ENCODE measurements at places on chromosomes 3 and 15. TPM values are rescaled to one million over a fixed set of nuclear protein-coding genes. Genes with fewer than 3 reads are reported as not detected.

The NTRK3 gene
- not detected for total RNA-seq

DNA sequence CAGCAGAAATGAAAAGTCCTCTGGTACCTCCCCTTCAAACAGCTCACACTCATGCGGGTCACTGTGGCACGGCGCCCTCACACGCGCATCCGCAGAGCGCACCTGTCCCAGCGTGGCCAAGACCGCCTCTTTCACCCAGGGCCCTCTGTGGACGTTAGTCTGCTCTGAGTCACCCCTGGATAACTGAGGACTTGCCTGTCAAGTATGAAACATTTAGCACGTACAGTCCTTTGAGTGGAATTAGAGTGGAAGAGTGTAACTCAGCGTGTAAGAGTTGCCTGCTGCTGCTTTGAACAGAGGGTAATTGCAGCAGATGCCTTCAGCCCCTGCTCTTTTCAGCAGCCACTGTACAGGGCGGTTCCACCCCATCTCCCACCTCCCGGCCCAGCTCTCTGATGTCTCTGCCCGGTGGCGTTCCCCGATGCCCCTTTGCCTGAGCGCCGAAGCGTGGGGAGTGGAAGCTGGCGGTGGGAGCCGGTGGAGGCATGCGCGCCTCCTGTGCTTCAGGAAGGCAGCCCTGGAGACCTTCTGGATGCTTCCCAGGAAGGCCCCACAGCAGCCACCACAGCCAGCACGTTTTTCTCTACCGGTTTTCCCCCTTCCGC, 23.0 kb downstream of the CPN2 start:
- no peaks in the 10 kb centered on the region for H3K36me3 ChIP-seq

GRCh38 chr15:77702211-77702957, 69.7 kb upstream of the LINGO1 start:
- DNase-seq: no peak
- H3K27me3 ChIP-seq: peaks cover 20% of the 10 kb centered on the region
- peaks cover 3% of the 10 kb centered on the region for H3K36me3 ChIP-seq
- no peak overlapping the region for H3K27ac ChIP-seq
- peaks cover 3% of the 10 kb centered on the region for H3K4me1 ChIP-seq

The ZFAND6 gene
- total RNA-seq: 85.5 TPM

The SLC7A14 gene
- total RNA-seq: not detected

DNA sequence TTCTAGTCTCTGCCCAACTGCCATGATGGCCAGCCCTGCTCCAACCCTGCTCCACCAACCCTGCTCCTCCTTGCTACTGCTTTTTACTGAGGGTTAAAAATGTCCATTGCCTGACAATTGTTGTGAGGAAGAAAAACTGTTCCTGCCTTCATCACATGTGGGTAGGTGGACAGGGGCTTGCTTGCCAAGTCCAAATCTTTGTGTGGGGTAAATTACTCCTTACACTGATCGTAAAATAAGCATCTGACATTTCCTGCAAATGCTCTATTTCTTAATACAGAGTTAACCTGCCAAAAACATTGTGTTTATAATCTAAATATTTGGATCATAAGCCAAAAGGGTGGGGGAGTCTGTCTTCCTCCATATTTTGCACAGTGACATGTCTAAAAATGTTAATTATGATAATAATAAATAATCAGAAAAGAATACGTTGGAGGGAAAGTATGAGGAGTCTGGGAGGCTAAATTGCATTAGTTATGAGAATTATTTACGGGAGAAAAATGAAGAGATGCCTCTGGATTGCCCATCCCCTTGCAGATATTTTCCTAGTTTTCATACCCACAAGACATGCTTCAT, 242.5 kb upstream of the TBL1XR1 start:
- no peaks in the 10 kb centered on the region for H3K27me3 ChIP-seq
- H3K36me3 ChIP-seq: no peaks in the 10 kb centered on the region
- DNase-seq: no peak
- H3K4me3 ChIP-seq: no peak overlapping the region
- no peak overlapping the region for H3K27ac ChIP-seq

DNA sequence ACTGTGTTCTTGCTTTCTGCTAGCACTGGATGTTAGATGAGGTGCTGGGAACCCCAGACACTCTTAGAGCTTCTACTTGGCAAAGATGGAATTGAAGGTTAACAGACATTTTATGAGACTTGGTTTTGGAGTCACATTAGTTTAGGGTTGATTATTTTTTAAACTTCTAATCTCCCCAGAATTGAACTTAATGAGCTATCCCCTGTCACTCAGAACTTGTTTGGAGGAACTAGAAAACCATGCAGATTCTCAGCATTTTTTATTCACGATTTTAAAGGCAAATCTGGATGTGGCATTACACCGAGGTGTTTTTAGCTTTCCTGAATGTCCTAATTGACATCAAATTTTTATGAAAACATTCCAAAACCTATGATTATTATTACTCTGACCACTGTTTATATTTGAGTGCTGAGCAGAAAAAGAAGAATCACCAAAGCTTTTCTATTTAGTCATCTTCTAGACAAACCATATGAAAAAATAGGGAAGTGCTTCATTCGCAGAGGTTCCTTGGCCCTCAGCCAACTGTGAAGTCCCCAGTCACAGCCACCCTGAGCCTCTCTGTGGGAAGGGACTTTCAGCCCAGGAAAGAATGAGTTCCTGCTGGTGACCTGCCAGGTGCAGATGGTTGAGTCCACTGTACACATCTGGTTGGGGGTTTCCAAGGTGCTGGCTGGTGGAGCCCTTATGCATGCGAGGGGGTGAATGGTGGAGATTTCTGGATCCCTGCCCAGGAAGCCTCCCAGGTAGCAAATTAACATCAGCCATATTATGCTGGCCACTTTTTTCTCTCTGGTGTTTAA, 196.0 kb upstream of the TOPAZ1 start:
- peaks cover 52% of the 10 kb centered on the region for H3K27me3 ChIP-seq
- H3K36me3 ChIP-seq: no peaks in the 10 kb centered on the region
- no peak overlapping the region for H3K27ac ChIP-seq
- no peak overlapping the region for H3K4me3 ChIP-seq
- no peak for DNase-seq

The ZNF501 gene
- total RNA-seq: 2.4 TPM

- H3K4me1 ChIP-seq: peaks cover 3% of the 10 kb centered on the region
- H3K36me3 ChIP-seq: peaks cover 3% of the 10 kb centered on the region
- H3K27me3 ChIP-seq: peaks cover 29% of the 10 kb centered on the region
- H3K4me3 ChIP-seq: no peak overlapping the region
Measured at GRCh38 chr3:137106612-137107240, 148.9 kb downstream of the IL20RB start.

The ARHGEF26 gene
- not detected for total RNA-seq

DNA sequence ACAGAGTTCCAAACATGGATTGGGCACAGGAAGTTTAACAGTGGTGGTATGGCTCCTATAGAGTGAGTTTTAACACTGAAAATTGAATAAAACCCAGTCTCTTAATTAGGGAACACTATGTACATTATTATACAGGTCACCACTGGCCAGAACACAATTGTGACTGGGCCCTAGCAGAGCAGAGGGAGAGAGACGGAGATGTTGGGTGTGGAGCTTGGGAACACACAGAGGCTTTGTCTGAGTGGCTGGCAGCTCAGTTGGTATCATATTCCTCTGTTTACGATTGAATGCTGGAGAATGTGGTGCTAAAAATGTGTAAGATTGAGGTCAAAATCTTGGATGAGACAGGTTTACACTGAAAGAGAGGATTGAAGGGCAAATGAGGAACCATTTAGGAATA, 6.8 kb upstream of the MOBP start:
- no peak for DNase-seq
- H3K4me3 ChIP-seq: no peak overlapping the region
- H3K27me3 ChIP-seq: peaks cover 43% of the 10 kb centered on the region
- no peaks in the 10 kb centered on the region for H3K4me1 ChIP-seq
- no peaks in the 10 kb centered on the region for H3K36me3 ChIP-seq

DNA sequence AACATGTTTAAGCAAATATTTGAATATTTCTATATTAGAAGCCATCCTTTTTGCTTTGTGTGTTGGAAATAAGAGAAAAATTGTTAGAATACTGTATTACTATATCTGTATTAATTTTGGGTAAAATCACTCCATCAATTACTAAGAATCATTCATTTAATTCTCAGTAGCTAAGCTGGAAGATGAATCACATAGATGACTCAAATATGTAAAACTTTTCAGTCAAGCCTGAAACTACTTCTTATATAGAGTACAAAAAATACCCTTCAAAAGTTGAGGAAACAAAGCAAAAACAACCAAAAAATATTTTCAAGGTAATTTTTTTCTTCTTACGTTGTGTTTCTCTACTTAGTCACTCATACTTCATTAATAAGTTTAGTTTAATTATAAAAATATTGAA, 205.7 kb upstream of the ROBO1 start:
- no peak overlapping the region for H3K27ac ChIP-seq
- H3K27me3 ChIP-seq: no peaks in the 10 kb centered on the region
- H3K4me3 ChIP-seq: no peak overlapping the region
- H3K4me1 ChIP-seq: no peaks in the 10 kb centered on the region
- no peak for DNase-seq
- H3K36me3 ChIP-seq: no peaks in the 10 kb centered on the region

DNA sequence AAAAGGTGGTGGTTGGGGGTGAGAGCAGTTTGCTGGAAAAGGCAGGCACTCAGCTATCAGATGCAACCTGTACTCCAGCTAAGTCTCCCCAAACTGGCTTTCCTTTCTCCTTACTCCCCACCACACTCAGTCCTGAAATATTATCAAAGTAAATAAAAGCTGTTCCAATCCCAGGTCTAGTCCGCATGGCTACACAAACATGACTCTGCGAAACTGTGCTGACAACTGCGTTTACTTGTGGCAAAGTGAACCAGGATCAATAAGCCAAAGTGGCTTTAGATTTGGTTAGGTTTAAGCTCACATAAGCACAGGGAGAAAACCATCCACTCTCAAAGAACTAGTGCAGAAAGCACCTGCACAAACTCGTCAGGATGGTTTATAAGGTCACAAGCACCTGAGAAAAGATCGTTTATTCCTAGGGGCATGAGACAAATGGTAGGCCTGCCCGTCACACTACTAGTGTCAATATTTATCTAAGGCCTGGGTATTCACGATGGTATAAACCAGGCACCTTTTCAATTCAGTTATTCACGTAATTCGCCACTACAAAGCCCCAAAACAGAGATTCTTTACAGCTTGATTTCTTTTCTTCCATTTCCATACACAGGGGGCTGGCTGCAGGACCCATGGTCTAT, 25.3 kb downstream of the LRIG1 start:
- no peak overlapping the region for H3K27ac ChIP-seq
- DNase-seq: no peak

GRCh38 chr3:127256733-127257271, 31.0 kb downstream of the PRR20G start:
- peaks cover 6% of the 10 kb centered on the region for H3K4me1 ChIP-seq
- peaks cover 33% of the 10 kb centered on the region for H3K27me3 ChIP-seq
- no peak overlapping the region for H3K27ac ChIP-seq
- H3K4me3 ChIP-seq: no peak overlapping the region

DNA sequence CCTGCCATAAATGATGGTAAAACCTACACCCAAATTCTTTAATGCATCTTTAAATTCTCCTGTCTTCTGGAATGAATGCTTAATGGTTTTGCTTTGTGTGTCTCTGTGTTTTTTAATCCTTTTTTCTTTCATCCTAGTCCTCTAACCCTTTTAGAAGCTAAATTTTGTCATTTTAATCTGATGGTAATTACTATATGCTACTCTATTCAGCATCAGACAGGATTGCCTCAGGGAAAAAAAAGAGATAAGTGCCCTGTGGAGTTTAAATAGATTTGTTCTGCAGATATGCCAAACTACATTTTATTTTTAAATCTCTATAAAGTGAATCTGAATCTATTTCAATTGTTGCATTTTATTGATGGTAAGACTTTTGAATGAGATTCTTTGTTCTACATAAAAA, 966.8 kb downstream of the NSUN3 start:
- no peak overlapping the region for H3K4me3 ChIP-seq
- no peaks in the 10 kb centered on the region for H3K4me1 ChIP-seq
- no peak overlapping the region for H3K27ac ChIP-seq
- no peaks in the 10 kb centered on the region for H3K36me3 ChIP-seq
- H3K27me3 ChIP-seq: no peaks in the 10 kb centered on the region
- no peak for DNase-seq

DNA sequence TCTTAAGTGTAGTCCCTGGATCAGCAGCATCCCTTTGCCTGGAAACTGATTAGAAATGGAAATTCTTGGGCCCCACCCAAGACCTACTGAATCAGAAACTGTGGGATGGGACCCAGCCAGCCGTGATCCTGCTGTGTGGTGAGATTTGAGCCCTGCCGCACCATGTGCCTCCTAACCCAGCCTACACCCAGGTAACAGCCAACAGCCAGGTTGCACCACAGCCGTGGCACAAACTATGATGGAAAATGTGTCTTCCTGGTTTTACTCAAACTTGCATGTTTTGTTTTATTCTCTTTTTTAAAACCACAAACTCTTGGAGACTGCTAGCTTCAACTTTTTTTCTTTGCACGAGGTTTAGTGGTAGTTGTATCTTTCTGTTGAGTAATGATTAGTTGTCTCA, 2.6 kb downstream of the LIMD1 start:
- peak overlapping the region; percentile 85 for H3K27ac ChIP-seq
- H3K36me3 ChIP-seq: peaks cover 2% of the 10 kb centered on the region
- peak overlapping the region; percentile 86 for H3K4me3 ChIP-seq
- peaks cover 63% of the 10 kb centered on the region for H3K4me1 ChIP-seq
- no peak for DNase-seq

- H3K27ac ChIP-seq: no peak overlapping the region
- DNase-seq: no peak
- peaks cover 3% of the 10 kb centered on the region for H3K4me1 ChIP-seq
- no peak overlapping the region for H3K4me3 ChIP-seq
- peaks cover 66% of the 10 kb centered on the region for H3K27me3 ChIP-seq
Measured at GRCh38 chr3:127064391-127065137, 81.6 kb downstream of the PLXNA1 start.

The SLCO2A1 gene
- 0.16 TPM for total RNA-seq

The NMNAT3 gene
- 1.7 TPM for total RNA-seq

The GPR27 gene
- 1.0 TPM for total RNA-seq

The ST8SIA2 gene
- not detected for total RNA-seq

The FAM227B gene
- total RNA-seq: 4.1 TPM

GRCh38 chr3:189324538-189325138, 152.9 kb downstream of the TPRG1 start:
- peak; percentile 35 for DNase-seq
- H3K36me3 ChIP-seq: no peaks in the 10 kb centered on the region
- peak overlapping the region; percentile 85 for H3K4me3 ChIP-seq
- peak overlapping the region; percentile 93 for H3K27ac ChIP-seq

The KCNH8 gene
- 0.75 TPM for total RNA-seq

GRCh38 chr3:2793987-2794386, 316.2 kb downstream of the IL5RA start:
- H3K4me1 ChIP-seq: no peaks in the 10 kb centered on the region
- DNase-seq: no peak
- no peaks in the 10 kb centered on the region for H3K27me3 ChIP-seq
- H3K4me3 ChIP-seq: no peak overlapping the region
- no peak overlapping the region for H3K27ac ChIP-seq

DNA sequence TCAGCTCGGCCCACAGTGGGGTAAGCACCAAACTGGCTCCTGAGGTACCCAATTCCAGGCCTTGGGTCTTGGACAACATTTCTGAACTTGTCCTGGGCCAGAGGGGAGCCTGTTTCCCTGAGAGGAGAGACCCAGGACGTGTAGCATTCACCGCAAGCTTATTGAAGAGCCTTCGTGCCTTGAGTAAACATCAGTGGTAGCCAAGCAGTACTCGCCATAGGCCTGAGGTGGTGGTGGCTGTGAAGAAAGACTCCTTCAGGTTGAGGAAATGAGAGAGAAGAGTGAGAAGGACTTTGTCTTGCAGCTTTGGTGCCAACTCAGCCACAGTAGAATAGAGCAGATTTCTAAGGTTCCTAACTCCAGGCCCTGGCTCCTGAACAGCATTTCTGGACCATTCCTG, 50.2 kb downstream of the NUDT16 start:
- H3K36me3 ChIP-seq: peaks cover 2% of the 10 kb centered on the region
- no peak overlapping the region for H3K27ac ChIP-seq
- H3K27me3 ChIP-seq: no peaks in the 10 kb centered on the region
- no peak for DNase-seq
- no peaks in the 10 kb centered on the region for H3K4me1 ChIP-seq
- H3K4me3 ChIP-seq: no peak overlapping the region

The LRRC15 gene
- total RNA-seq: not detected
